ENCODE measurements at places on chromosomes 6 and 20.

DNA sequence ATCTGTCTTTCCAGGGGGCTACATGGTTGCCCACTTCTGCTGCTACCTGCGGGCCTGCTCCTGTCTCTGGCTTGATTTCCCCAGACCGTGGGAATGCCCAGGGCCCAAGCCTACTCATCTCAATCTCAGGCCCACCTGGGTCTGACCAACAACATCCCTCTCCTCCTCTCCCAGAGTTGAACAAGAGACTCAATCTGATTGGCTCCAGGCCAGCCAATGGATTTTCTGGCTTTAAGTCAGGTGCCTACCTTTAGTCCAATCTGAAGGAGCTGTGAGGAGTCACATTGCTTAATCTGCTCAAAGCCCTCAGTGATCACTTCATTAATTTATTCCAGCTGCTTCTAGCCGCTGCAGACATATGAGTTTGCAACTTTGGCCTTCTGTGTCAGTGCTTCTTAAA lies 162.4 kb upstream of the KCNG1 start:
- DNase-seq, result no peak

GRCh38 chr6:167825332-167826229 lies 1.1 kb upstream of the AFDN start:
- DNase-seq, result no peak

DNA sequence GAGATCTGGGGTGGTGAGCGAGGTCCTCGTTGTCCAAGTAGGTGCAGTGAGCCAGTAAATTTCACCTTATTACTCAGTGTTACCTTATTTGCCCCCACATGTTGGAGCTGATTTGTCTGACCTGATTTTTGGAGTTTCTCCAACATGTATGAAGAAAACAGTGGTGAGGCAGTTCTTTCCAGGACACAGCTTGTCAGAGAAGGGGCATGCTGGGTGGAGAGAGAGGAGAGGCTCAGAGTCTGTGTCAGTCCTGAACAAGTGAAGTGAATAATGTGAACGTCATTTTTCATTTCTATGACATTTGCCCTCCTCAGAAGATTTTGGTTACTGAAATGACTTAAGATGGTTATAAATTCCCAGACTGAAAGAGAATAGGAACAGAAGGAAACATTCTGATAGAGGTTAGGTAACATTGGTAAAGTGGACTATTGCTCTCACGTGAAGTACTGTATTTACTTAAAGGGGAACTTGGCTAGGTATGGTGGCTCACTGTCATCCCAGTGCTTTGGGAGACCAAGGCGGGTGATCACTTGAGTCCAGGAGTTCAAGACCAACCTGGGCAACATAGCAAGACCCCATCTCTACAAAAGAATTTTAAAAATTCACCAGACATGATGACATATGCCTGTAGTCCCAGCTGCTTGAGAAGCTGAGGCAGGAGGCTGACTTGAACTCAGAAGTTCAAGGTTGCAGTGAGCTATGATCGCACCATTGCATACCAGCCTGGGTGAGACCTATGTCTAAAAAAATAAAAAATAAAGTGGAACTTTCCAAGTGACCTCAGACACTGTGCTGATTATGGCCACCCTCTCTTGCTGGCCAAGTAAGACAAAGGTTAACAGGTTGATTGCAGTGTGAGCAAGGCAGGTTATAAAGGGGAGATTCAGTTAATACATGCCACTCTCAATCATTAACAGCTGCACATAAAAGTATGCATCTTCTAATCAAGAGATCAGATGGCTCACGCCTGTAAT lies 184.3 kb downstream of the EDN1 start:
- no peak for DNase-seq

DNA sequence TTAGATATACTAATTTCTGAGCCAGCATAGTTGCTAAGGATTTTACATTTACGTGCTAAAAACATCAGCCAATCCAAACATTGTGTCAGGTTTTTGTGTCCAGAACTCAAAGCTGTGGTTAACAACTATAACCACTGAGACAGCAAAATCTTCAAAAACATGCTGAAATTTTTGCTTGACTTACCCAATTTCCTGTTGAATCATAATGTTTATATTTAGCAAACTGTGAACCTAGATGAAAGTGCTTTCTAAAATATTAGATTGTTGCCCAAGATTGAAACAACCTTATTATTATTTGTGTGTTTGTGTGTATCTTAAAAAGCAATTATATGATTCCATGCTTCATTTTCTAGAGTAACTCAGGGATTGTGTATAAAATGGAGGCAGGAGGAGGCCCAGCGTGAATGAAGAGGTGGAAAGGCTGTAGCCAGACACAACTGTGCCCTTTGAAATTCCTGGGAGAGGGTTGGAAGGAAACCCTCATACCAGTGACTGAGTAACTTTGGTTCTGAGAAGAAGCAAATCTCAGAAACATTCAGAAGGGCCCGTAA lies 48.0 kb downstream of the ARMC2 start:
- DNase-seq, result no peak

- DNase-seq, result no peak
These were observed 2.4 kb upstream of the KCNK5 start for GRCh38 chr6:39231521-39232243.

GRCh38 chr6:170100046-170100445 lies 190.8 kb downstream of the DLL1 start:
- no peak for DNase-seq

GRCh38 chr6:127515234-127515793 lies 3.8 kb downstream of the MTCL3 start:
- DNase-seq, result no peak

- no peak for DNase-seq
These were observed 1293.7 kb downstream of the EPHA7 start for GRCh38 chr6:92125681-92126080.

DNA sequence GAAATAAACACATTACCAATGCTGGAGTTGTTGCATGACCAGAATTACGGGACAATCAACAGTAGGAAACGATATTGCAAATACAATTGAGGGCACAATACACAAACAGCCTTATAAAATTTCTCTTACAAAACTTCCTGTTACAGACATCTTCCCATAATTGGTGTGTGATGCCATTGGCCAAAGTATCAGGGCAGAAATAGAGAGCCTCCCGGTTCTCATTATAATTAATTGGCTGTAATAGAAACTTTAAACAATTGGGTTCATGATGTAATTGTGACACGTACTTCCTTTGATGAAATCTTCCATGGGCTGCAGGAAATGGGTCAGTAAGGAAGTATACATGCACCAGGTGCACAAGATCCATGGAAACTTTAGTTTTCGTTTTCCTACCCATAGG lies 40.3 kb upstream of the RALGAPA2 start:
- no peak for DNase-seq

- DNase-seq, result no peak
These were observed 261.4 kb downstream of the ZFAND3 start for GRCh38 chr6:38080889-38081288.

GRCh38 chr6:8006208-8006607 lies 58.0 kb downstream of the BLOC1S5 start:
- no peak for DNase-seq

DNA sequence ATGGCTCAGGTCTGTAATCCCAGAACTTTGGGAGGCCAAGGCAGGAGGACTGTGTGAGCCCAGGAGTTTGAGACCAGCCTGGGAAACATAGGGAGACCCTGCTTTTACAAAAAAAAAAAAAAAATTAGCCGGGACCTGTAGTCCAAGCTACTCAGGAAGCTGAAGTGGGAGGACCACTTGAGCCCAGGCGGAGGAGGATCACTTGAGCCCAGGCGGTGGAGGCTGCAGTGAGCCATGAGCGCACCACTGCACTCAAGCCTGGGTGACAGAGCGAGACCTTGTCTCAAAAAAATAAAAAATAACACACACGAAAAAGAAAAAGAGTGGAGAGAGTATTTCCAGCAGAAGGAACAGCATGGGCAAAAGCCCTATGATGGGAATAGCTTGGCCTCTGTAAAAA lies 2.0 kb downstream of the TTLL9 start:
- DNase-seq, result no peak

GRCh38 chr6:142863981-142864380 lies 81.0 kb downstream of the HIVEP2 start:
- no peak for DNase-seq

DNA sequence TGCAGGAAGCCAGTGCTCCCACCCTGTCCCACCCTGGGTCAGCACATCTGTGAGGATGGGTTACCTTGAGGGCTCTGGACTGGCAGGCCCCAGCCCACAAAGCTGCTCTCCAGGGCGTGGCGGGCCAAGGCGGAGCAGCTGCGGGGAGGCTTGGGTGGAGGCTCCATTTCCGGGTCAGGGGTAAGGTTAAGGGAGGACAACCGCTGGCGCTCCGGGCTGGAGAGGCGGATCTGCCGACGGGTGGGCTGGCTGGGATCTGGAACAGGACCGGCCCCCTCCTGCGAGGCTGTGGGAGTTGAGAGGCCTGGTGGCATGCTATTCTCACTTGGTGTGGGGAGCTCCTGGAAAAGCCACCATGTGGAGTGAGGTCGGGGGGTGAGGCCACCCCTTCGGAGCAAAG lies 5.5 kb downstream of the SMPD2 start:
- no peak for DNase-seq

DNA sequence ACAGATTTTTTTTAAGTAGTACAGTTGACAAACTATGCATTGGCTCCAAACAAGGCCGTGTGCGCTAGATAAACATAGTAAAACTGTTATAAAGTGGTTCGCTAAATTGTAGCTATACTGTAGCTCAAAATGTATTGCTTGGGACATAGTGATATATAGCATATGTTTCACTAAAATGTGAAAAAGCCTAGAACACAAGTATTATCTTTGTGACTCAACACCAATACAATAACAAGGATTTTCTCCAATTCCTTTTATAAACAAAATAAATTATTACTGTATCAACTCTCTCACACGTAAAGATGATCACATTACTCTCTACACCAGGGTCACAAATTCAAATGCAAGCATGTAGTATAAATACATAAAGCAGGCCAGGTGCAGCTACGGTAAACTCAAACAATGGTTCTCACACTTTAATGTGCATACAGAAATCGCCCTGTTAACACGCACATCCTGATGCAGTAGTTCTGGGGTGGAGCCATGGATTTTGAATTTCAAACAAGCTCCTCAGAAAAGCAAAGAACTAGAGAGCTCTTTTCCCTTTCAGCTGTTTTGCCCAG lies 214.6 kb downstream of the GMDS start:
- no peak for DNase-seq

DNA sequence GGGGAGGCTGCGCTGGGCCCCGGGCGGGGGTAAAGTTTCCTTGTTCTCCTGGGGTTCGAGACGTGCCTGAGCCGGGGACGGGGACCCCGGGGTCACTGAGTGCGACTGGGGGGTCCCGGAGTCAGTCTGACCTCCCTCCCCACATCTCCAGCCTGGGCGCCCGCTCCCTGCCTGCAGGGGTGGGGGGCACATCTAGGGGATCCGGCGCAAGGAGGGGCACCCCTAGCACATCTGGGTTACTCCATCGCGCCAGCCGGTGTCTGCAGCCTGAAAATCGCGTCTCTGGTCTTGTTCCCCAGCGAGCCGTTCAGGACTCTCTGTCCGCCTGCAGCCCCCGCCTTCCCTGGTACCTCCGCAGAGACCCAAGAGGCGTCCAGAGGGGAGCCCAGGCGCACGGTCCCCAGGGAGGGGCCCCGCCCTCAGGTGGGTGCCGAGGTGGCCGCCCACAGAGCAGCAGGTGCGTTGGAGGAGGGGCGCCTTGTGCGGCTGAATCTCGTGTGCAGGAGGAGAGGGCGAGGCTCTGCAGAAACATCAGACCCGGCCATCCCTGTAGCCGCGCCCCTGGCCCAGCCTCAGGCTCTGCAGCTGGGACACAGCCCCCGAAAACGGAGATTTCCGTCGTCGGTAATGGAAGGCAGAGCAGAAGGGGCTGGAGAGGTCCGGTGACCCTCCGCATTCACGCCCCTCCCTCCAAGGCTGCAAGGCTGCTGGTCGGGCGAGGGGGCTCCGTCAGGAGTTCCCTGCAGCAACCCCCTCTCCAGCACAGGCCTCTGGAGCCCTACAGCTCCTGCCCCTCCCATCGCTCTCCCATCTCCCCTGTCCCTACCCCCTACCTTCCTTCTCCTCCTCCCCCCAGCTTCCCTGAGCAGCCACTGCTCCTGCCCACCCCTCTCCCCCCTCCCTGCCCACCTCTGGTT lies 628 bp upstream of the CHRNA4 start:
- no peak for DNase-seq

- DNase-seq, result no peak
These were observed 3.1 kb downstream of the PXDC1 start for GRCh38 chr6:3748208-3749066.

GRCh38 chr6:166616261-166617238 lies 10.5 kb downstream of the RPS6KA2 start:
- no peak for DNase-seq

GRCh38 chr6:166202321-166202733 lies 34.7 kb upstream of the TBXT start:
- DNase-seq, result no peak

DNA sequence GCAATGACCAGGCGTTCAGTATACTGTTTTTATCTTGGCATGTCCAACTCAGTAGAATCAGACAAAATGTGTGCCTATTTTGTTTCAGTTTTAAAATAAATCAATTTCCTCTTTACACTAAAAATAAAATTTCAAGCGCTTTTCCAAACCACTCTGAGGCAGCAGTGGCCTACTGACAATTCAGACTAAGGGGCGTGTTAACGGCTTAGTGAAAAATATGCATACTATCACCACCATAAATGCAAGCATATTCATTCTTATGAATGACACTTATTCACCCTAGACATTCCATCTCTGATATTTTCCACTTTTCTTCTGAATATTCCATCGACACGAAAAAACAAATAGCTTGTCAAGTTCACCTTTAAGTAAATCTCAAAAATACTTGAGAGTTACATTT lies 7.5 kb downstream of the TBX18 start:
- no peak for DNase-seq

GRCh38 chr6:143747347-143747842 lies 69.6 kb downstream of the PHACTR2 start:
- no peak for DNase-seq
